NCI-H524 (cell line): ENCODE measurements at places on chromosomes 7 and 10.
A peak's percentile ranks its signal among the peaks of the same experiment; 100 is the strongest.

GRCh38 chr7:119842337-119842736 lies 430.6 kb upstream of the KCND2 start:
- DNase-seq: no peak

DNA sequence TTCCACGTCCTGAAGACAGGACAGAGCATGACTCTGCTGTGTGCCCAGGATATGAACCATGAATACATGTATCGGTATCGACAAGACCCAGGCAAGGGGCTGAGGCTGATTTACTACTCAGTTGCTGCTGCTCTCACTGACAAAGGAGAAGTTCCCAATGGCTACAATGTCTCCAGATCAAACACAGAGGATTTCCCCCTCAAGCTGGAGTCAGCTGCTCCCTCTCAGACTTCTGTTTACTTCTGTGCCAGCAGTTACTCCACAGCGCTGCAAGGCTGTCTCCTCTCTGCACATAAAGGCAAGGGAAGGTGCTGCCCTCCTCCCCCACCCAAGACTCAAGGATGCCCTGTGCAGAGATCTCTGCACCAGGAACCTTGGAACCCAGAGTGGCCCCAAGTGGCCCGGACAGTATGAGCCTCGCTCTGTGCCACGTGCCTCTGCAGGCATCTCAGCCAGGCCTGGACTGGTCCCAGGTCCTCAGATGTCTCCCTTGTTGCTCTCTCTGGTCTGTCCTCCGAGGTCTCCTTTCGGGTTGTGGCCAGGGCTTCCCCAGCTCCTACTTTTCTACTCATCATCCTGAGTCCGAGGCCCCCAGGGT lies 230.3 kb upstream of the PRSS58 start:
- no peak for DNase-seq

GRCh38 chr10:310976-311639 lies 175.9 kb downstream of the ZMYND11 start:
- no peak for DNase-seq

- no peak for DNase-seq
These were observed 131.9 kb downstream of the TAX1BP1 start for GRCh38 chr7:27871866-27872265.

- DNase-seq: no peak
These were observed 152.1 kb downstream of the SNX10 start for GRCh38 chr7:26443751-26444150.

DNA sequence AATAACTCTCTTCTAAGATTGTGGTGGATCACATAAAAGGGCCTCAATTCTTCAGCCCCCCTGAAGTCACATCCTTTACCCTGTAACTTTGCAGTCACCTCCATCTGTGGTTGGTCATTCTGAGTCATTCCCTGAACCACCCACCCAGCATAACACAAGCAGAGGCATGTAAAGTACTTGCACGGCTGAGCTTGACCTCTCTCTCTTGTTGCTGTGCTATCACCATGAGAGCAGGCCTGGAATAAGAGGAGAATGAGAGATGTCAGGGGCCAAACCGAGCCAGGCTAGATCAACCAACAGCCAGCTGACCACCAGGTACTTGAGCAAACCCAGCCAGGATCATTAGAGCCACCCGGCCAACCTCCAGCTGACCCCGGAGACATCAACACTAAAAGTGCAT lies 13.5 kb upstream of the STK17A start:
- DNase-seq: no peak

- DNase-seq: peak; percentile 11
These were observed 68.4 kb downstream of the CACNA2D1 start for GRCh38 chr7:82375129-82375528.

GRCh38 chr10:124238367-124238766 lies 145.0 kb upstream of the CHST15 start:
- DNase-seq: no peak

DNA sequence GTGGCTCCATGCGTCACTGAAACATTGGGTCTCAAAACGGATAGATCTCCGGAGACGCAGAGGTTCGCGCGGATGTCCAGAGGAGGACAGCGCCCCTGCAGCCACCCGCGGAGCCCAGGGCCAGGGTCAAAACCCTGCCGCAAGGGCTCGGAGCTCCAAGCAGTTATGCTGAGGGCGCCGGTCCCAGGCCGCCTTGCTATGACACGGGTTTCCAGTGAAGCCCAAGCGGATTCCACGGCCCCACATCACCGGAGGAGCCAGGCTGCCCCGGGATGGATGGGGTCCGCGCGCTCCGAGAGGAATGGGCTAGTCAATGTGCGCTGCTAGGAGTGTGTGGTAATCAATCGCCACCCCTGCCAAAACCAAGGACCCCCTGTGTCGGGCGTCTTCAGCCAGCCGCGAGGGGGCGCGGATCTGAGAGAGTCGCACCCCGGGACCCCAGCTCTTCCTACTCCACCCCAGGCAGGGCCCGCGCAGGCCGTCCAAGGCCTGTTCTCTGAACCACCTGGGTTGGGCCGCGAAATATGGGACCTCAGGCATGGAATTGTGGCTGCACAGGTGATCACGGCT lies 5.6 kb upstream of the EMX2 start:
- DNase-seq: no peak

DNA sequence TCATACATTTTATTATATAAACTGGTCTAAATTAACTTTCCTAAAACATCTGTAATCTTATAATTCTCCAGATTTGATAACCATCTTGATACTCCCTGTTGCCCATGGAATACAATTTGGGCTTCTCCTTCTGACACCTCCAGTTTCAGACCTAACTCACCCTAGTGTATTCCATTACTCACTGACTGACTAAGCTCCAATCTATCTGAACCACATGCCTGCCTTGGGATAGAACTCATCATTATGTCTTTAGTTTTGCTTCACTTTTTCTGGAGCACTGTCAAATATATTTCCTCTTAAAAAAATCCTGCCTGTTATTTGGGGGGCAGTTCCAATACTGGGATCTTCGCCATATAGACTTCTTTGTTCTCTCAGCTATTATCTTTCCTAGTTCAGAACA lies 4.9 kb upstream of the FOXP2 start:
- DNase-seq: no peak

- no peak for DNase-seq
These were observed 159.3 kb upstream of the NEBL start for GRCh38 chr10:21056461-21056860.

GRCh38 chr7:82805527-82805960 lies 357.1 kb downstream of the PCLO start:
- no peak for DNase-seq

DNA sequence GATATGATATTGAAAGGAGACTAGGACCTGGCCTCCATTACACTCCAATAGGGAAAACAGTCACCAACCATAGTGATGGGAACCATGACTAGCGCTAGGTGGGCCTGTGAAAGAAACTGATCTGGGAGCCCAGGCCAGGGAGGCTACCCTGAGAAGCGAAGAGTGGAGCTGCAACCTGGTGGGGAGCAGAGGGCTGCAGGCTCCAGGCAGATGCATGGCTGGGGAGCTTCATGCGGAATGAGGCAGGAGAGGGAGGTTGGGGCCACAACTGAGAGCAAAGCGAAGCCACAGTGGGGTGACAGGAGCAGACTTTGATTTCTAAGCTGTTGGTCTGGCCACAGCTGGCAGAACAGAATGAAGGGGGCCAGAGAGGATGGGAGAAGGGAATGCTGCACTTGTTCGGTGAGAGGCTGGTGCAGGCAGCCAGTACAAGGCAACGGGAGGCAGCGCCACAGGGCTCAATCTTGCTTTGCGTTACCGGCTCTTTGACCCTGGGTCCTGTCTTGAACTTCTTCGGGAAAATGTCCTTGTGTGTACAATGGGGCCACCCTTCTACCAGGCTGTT lies 88.4 kb downstream of the TACC2 start:
- DNase-seq: no peak

DNA sequence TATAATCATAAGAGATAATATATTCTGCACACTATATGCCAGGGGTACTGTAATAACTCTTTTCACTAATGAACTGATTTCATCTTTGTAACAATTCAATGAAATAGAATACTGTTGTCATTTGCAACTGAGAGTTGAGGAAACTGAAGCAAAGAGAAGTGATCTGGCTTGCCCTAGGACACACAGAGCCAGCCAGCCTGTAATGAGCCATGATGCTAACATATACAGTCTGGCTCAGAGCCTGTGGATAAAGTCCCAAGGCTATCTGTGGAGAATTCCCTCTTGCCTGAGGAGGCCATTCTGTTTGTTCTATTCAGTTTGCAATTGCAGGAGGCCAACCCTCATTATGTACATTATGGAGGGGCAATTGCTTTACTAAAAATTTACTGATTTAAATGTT lies 241.3 kb downstream of the CXCL12 start:
- DNase-seq: no peak

DNA sequence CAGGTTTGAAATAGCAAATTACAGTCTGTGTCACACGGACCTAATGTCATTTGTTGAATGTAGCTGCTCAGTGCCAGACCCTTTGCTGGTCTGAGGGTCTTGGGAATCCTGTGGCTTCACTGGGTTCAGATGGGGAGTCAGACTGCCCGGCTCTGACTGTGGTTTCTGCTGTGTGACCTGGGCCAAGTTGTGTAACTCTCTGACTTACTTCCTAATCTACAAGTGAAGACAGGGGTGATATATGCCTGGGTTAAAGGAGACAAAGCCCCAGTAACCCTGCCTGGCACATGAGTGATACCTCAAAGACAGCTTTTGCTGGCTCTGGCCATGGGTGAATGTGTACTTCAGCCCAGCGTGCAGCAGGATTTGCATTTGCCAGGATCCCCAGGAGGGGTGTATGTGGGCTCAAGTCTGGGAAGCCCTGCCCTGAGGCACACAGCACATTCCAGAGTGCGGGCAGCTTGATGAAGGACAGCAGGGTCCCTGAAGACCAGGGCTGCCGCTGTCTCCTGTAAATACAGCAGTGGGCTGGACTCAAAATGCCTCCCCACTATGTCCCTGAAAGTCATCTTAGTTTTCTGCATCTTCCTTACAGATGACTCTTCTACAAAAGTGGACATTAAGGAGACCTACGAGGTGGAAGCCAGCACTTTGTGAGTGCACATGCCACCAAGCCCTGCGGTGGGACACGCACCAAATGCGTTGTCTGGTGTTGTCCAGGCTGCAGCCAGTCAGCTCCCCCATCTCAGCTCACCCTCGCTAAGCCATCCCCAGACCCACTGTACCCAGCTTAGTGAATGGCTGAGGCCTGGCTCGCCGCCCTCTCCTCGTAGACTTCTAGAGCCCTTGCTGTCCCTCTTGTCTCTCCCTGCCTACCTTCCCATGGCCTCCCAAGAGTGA lies 16.4 kb downstream of the NACAD start:
- DNase-seq: no peak
